Urothelium cell line (cell line): ENCODE measurements at places on chromosomes 5 and 9.

- no peak for DNase-seq
Observed at GRCh38 chr5:40762705-40763104, 6.9 kb upstream of the TTC33 start.

GRCh38 chr9:136521537-136521936 is 24.3 kb downstream of the NOTCH1 start:
- DNase-seq = no peak

- no peak for DNase-seq
Observed at GRCh38 chr9:35618854-35619799, 914 bp upstream of the CD72 start.

DNA sequence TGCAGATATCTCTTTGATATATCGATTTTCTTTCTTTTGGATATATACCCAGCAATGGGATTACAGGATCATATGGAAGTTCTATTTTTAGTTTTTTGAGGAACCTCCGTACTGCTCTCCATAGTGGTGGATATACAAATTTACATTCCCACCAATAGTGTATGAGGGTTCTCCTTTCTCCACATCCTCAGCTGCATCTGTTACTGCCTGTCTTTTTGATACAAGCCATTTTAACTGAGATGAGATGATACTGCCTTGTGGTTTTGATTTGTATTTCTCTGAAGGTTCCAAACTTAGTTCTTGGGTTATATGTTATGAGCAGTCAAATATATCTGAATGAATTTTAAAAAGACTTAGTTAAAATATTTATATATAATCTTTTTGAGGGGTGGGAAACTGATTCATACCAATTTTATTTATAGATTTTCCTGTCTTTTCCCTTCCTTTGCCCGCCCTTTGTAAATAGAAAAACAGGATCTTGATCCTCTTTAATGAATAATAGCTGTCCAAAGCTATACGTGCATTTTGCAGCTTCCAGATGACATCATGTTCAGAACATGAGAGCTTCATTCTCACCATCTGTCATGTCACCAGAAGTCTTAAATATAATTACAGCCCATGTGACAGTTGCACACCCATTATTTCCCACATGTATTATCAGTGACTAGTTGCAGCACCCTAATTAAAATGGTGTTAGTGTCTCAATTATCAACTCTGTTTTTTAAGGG is 6.2 kb upstream of the ARHGEF28 start:
- DNase-seq = no peak

GRCh38 chr5:149216496-149216895 is 55.2 kb upstream of the AFAP1L1 start:
- no peak for DNase-seq

DNA sequence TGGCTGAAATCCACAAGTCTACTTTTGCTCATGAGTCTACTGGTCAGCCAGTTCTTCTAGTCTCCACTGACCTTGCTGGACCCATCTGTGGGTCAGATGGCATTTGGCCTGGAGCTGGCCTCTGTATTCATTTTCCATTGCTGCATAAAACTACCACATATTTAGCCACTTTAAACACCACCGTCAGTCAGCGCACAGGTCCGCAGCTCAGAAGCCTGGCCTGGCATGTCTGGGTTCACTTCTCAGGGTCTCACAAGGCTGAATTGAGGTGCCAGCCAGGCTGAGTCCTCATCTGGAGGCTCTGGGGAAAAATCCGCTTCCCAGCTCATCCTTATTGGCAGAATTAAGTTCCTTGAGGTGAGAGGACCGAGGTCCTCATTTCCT is 54.7 kb downstream of the BARX1 start:
- DNase-seq = no peak
